ENCODE measurements at places on chromosomes 1 and 21.
A peak's percentile ranks its signal among the peaks of the same experiment; 100 is the strongest.

- no peak for DNase-seq
Measured at GRCh38 chr1:162070094-162070748, 730 bp downstream of the NOS1AP start.

- DNase-seq = no peak
Measured at GRCh38 chr21:46038871-46039397, 57.4 kb downstream of the COL6A1 start.

- no peak for DNase-seq
Measured at GRCh38 chr21:31777857-31778256, 45.9 kb upstream of the SCAF4 start.

DNA sequence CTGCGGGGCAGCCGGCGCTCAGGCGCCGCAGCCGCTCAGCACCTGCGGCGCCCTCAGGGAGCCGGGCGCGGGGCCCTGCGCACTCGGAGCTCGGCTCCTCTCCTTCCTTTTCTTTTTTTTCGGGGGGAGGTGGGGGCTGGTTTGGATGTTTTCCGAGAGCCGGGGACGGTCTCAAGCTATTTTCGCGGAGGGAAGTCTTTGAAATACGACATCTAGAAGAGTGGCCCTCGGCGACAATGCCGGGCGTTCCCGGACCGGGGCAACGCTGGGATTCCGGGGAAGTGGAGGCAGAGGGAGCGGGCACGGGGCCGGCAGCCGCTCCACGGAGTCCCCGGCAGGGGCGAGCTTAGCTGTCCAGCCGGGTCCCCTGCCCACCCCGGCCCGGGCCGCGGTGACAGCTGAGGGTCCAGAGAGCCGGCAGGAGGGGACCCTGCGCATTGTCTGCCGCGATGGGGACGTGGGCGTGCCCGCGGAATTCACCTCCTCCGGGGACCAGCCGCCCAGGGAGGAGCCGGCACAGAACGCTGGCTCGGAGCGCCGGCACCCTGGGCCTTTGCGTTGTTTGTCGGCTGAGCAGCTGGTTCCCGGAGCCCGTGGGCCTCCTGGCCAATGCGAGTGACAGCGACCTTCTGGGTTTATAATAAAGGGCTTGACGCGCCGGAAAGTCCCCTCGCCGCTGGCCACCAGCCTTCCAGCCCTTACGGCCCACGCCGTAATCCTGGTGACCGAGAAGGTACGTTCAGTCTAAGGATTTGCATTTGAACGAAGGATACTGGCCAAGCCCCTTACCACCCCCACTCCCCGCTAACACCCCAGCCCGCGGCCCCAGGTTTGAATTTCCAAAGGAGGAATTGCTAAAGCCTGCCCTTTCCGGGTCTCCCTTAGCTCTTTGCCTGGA lies 582 bp downstream of the SLC37A1 start:
- peak; percentile 54 for DNase-seq

DNA sequence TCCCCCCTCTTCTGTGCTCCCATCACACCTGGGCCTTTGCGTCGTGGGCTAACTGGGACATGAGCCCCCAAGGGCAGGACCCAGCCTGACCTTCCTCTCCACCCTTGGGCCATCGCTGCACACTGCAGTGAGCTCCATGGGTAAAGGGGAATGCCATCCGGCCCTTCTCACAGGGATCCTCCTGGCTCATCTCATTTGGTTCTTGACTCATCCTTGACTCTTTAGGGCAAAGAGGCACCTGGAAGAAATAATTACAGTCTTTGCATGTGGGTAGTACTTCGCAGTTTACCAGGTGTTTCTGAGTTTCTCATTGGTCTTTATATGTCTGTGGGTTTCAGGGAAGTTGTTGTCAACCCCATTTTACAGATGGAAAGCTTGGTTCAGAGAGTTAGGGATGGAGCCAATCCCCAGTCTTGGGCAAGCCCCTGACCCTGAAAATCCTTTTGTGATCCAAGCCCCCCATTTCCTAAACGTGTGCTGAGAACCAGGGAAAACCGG lies 59.3 kb upstream of the ID3 start:
- no peak for DNase-seq

- DNase-seq = no peak
Measured at GRCh38 chr1:219773775-219774174, 154.6 kb downstream of the SLC30A10 start.

- DNase-seq = no peak
Measured at GRCh38 chr1:240905225-240905765, 293.3 kb upstream of the GREM2 start.

GRCh38 chr1:20411196-20411980 lies 74.6 kb downstream of the CAMK2N1 start:
- peak; percentile 3 for DNase-seq

DNA sequence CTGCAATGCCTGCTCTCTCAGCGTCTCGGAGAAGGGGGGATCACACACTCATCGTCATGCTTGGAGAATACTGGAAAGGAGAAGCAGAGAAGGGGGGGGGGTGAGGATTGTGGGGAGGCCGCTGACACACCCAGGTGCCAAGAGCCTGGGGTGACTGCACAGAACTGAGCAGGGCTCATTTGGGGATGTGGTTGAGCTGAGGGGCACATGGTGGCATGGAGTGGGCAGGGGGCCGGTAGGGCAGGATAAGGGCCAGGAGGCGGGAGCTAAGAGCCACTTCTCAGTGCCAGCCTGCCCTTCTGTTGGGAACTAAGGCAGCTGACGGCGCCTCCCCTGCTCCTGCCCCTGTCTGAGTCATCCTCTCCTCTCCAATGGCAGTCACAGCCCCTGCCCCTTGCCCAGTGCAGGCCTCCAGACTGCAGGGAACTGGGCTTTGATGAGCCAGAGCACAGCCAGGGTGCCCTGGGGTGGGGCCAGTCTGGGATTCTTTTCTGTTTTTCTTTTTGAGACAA lies 27.2 kb downstream of the MRPL37 start:
- DNase-seq = no peak

GRCh38 chr1:28882009-28882628 lies 32.2 kb upstream of the EPB41 start:
- DNase-seq = peak; percentile 83

DNA sequence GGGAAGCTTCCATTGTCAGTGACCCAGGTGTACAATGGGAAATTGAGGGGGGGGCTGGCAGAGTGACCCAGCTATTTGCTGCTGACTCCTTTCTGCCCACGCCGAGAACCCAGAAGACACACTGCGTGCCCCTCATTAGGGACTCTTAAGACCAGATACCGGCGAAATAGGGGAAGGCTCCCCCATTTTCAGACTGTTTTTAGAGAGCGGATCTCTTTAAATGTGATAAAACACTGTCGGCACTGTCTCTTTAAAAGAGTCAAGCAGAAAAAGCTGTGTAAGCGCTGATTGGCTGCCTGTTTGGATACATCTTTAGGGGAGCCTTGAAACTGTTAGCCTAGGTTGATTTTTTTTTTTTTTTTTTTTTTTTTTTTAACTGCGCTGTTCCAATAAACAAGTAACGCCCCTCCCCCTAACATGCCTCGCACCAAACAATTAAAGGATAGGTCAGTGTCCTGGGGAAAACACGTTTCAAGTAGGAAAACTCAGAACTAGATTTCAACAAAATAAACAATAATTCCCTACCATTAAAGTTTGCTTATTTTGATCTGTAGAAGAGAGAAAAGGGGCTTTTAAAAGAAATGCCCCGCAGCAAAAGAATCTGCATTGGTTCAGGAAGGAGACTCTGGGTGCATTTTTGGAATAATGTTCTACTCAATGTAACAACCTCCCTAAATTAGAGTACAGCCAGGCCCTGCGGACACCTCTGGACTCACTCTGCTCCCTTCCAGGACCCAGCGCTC lies 1.4 kb upstream of the SSBP3 start:
- DNase-seq = peak; percentile 84

GRCh38 chr1:183515002-183515689 lies 42.8 kb downstream of the SMG7 start:
- no peak for DNase-seq

GRCh38 chr1:18644446-18644845 lies 13.8 kb downstream of the PAX7 start:
- no peak for DNase-seq

- no peak for DNase-seq
Measured at GRCh38 chr1:58939146-58939545, 155.3 kb upstream of the JUN start.

- DNase-seq = no peak
Measured at GRCh38 chr21:10521091-10521598, at the start of gene TPTE. Gene TPTE, plus strand, starts transcription at chr21:10521583. Its CDS starts 17,141 bp downstream, at chr21:10538724.

Data from activated CD4-positive, alpha-beta T cell treated with anti-CD3 and anti-CD28 coated beads, Interleukin-2, amount 50 U/mL, for 16 hours (primary cell).